ENCODE measurements at places on chromosomes 7 and 10. TPM values are rescaled to one million over a fixed set of nuclear protein-coding genes. Genes with fewer than 3 reads are reported as not detected.

- no peak for DNase-seq
Measured at GRCh38 chr10:33773253-33773573, 438.7 kb upstream of the NRP1 start.

DNA sequence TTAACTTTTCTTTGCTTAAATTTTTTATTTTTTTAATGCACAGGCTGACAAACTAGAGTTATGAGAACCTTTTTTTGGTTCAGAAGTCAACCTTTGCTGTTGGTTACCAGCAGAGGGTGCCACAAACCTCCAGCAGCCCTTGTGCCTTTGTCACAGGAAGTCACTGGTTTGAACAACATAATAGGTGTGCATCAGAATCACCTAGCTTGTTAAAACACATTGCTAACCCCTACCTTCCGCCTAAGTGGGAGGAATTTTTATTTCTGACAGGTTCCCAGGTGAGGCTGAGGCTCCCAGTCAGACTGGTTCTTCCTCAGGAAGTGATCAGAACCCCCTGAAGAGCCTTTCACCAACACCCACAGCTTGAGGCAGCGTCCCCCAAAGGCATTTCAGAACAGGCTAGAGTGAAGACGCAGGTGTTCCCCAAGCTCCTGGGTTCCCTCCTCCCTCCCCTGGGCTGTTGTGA lies 22.6 kb upstream of the VDAC2 start:
- no peak for DNase-seq

DNA sequence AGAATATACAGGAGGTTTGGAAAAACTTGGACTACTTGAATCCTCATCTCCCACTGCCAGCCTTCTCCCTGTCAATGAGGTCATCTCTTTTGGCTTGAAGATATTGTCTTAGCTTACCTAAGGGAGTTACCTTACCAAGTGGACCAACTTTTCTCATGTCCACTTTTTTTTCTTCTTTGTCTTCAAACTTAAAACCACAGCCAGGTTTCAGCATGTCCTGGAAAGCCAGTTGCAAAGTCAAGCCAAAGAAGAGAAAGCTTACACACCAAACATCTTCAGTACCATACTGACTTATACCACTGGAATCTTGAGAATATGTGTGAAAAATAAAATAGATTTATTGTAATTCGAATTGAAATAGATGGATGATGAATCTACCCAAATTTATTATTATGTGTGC lies 520.5 kb downstream of the HTR7 start:
- no peak for DNase-seq

The PRPF18 gene
- total RNA-seq = 22.9 TPM

- no peak for DNase-seq
Measured at GRCh38 chr10:118246332-118247295, 95.5 kb downstream of the FAM204A start.

- DNase-seq = no peak
Measured at GRCh38 chr7:129698516-129699418, 87.2 kb downstream of the NRF1 start.

DNA sequence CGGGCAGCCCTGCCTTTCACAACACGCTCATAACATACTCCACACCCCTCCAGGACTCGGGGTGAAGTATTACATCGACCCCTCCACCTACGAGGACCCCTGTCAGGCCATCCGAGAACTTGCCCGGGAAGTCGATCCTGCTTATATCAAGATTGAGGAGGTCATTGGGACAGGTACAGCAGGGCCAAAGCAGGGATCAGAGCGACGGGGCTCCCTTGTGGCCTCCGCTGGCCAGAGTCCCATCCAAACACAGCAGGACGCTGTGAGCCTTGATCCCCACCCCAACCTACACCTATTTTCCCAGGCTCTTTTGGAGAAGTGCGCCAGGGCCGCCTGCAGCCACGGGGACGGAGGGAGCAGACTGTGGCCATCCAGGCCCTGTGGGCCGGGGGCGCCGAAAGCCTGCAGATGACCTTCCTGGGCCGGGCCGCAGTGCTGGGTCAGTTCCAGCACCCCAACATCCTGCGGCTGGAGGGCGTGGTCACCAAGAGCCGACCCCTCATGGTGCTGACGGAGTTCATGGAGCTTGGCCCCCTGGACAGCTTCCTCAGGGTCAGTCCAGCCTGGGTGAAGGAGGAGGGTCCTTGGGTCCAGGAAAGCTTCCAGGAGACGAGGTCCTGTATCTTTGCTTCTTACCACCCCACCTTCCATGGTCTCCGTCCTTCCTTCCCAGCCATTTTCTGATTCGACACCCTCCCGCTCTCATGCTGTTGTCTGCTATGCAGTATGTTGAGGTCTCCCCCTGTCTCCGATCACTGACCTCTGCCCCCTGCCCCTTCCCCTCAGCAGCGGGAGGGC lies 13.5 kb downstream of the EPHB6 start:
- no peak for DNase-seq

The MALRD1 gene
- not detected for total RNA-seq

GRCh38 chr10:29857843-29858701 lies 201.3 kb downstream of the JCAD start:
- no peak for DNase-seq

DNA sequence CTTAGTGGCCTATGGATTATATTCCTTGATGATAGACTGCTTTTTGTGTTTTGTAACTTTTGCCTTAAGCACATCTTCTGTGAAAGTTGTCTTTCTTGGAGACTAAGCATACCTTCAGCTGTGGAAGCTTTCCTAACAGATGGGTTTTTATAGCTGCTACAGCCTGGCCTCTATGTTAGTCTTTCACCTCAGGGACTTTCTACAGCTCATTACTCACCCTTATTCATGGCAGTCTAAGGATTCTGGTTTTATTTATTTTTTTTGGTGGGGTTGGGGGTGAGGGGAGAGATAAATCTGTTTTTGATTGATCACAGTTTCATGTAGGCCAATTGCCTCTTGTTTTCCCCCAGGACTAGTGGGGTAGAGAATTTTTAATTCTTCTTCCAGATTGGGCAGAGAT lies 219.9 kb downstream of the DKK1 start:
- no peak for DNase-seq

Measured in tibial nerve (tissue), 4 donors.